CD8-positive, alpha-beta memory T cell (primary cell): ENCODE measurements at places on chromosomes 3 and 15.

DNA sequence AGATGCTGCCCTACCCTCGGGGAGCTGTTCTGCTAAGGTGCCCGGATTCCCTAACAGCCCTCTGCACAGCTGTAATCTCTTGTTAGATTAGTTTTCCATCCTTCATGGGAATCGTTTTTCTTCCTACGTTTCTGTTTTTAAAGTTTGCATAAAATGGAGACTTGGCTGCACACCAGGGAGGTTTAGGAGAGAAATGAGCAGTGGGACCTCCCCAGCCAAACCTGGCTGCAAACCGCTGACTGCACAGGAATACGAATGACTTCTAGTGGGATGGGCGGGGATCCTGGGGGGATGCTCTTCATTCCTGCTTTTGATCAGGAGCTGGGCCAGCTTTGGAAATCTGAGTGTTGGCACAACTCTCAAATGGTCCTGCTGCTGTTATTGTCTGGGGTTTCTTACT is 77.5 kb downstream of the THSD4 start:
- no peak for DNase-seq

GRCh38 chr15:88814393-88814792 is 11.2 kb downstream of the ACAN start:
- DNase-seq = no peak

- DNase-seq = no peak
Observed at GRCh38 chr3:113136071-113136470, 75.3 kb upstream of the BOC start.

- DNase-seq = no peak
Observed at GRCh38 chr15:37880009-37880834, 54.2 kb upstream of the TMCO5A start.

DNA sequence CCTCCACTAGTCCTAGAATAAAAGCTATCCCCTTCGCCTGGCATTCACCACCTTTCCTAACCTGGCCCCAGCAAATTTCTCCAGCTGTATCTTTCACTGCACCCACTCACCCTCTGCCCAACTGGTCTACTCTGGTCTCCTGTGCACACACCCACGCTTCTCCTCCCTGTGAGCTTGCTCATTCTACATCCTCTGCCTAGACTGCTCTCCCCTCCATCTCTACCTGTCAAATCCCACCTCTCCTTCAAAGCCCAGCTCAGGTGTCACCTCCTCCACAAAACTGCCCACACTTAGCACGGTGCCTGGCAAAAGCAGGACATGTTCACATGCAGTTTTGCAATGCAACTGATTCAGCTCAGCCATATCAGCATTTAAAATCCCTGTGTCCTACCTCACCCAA is 45.8 kb upstream of the NTRK3 start:
- DNase-seq = no peak
